ENCODE measurements at places on chromosomes 12 and 14. TPM values are rescaled to one million over a fixed set of nuclear protein-coding genes. Genes with fewer than 3 reads are reported as not detected.

DNA sequence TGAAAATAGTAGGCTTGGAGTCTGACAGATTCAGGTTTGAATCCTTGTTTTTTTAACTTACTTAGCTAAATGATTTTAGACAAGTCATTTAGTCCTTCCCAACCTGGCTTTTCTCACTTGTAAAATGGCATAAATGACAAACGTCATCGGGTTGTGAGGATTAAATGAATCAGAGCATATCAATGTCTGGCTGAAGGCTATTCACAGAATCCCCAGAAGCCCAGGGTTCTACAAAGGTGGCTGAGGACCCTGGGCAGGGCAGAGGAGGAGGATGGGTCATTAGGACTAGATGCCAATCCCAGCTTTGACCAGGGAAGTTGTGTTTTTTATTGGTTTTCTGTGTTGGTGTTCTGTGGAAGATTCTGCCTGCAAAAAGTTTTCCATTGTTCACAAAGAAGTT lies 7.6 kb upstream of the PTPRB start:
- no peaks in the 10 kb centered on the region for H3K27me3 ChIP-seq
- no peak overlapping the region for H3K4me3 ChIP-seq
- H3K36me3 ChIP-seq: no peaks in the 10 kb centered on the region
- DNase-seq: no peak
- H3K27ac ChIP-seq: no peak overlapping the region
- no peaks in the 10 kb centered on the region for H3K4me1 ChIP-seq

GRCh38 chr14:84225268-84225667 lies 1304.7 kb upstream of the FLRT2 start:
- no peaks in the 10 kb centered on the region for H3K4me1 ChIP-seq
- no peak overlapping the region for H3K27ac ChIP-seq
- peak; percentile 39 for DNase-seq

Gene SOAT2
- total RNA-seq: not detected

Gene PTCSC3
- total RNA-seq: 37.6 TPM

DNA sequence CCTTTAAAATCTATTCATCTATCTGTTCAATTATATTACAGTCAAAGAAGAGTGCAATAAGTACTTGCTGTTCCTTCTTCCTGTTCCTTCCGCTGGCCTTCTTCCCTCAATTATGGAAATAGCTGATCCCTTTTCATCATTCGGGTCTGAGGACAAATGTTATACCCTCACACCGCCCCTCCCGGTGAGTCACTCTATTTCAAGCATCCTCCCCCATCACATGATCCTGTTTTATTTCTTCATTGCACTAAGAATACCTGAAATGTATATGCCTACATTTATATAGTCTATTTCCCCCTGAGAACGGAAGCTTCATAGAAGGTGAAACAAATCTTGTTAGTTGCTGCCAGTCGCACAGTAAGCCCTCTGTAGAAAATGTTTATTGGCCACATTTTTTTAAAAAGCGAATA lies 2.5 kb downstream of the SLC38A1 start:
- no peak for DNase-seq
- no peaks in the 10 kb centered on the region for H3K36me3 ChIP-seq
- H3K4me3 ChIP-seq: no peak overlapping the region
- no peaks in the 10 kb centered on the region for H3K27me3 ChIP-seq

GRCh38 chr14:84003346-84003745 lies 1526.6 kb upstream of the FLRT2 start:
- DNase-seq: no peak
- H3K36me3 ChIP-seq: no peaks in the 10 kb centered on the region
- no peak overlapping the region for H3K4me3 ChIP-seq
- H3K4me1 ChIP-seq: peaks cover 5% of the 10 kb centered on the region
- no peak overlapping the region for H3K27ac ChIP-seq

Gene CDK2
- total RNA-seq: 13.9 TPM

Gene TTC9
- 6.9 TPM for total RNA-seq

DNA sequence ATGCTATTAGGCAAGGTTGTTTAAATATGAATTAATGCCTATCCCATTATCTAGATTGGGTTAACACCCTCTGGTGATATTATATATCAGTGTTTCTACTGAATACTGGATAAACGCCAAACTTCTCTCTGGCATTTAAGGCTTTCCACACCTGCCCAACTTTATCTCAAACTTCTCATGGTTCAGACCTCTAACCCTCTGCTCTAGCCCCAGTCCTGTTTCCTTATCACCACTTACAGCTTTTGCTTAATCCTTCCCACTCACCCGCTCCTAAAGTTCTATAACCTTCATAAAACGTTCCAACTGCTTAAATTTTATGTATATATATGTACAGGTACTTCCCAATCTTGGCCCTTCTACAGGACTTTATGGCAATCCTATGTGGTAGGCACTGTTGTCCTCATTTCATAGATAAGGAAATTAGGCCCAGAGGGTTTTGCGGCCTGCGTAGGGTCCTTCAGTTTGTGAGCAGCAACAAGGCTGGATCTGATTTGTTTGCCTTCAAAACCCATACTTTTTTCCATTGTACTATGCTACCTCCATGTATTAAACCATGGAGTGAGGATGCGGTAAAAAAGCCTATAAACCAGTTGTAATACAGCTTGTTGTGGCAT lies 1.2 kb downstream of the LPCAT3 start:
- H3K36me3 ChIP-seq: no peaks in the 10 kb centered on the region
- H3K27me3 ChIP-seq: no peaks in the 10 kb centered on the region
- no peak overlapping the region for H3K27ac ChIP-seq
- H3K4me1 ChIP-seq: peaks cover 16% of the 10 kb centered on the region
- peak overlapping the region; percentile 95 for H3K4me3 ChIP-seq

GRCh38 chr12:17148706-17149105 lies 542.7 kb upstream of the LMO3 start:
- H3K27ac ChIP-seq: no peak overlapping the region
- H3K4me1 ChIP-seq: no peaks in the 10 kb centered on the region
- DNase-seq: no peak
- H3K27me3 ChIP-seq: no peaks in the 10 kb centered on the region

Gene GPR137C
- 1.4 TPM for total RNA-seq

DNA sequence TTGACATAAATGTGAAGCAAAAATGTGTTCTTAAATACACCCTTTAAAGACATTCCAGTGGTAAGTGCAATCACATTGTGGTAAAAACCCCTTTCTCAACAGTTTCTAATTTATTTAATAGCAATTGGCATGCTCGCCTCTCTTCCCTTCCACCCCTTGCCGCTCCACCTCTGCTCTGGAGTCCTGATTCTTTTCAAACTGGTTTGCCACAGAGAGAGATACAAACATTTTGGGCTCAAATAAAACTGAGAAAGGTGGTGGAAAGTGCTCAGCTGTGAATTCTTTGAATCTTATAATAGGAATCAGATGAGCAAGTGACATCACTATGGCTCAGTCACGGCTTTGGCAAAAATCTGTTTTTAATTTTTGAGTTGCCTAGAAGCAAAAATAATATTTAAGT lies 993.9 kb downstream of the GALC start:
- no peaks in the 10 kb centered on the region for H3K36me3 ChIP-seq
- no peaks in the 10 kb centered on the region for H3K4me1 ChIP-seq
- H3K27ac ChIP-seq: no peak overlapping the region
- no peaks in the 10 kb centered on the region for H3K27me3 ChIP-seq

Gene FBXO34
- total RNA-seq: 60.0 TPM

DNA sequence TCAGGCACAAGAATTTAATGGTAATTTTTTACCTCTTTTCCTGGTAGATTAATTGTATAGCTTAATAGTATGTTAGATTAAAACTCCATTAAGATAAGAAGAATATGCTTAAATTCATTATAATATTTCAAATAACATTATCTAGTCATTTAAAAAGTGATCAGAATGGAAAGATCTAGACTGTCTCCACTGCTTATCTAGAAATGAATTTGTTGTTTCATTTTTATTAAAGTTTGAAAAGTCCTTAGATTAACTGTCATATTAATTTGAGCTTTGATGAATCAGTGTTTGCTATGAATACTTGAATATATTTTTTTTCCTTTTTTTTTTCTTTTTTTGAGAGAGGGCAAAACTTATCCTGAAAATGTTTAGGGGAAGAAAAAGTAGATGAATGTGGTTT lies 236.6 kb upstream of the NPAS3 start:
- H3K4me1 ChIP-seq: peaks cover 10% of the 10 kb centered on the region
- no peak overlapping the region for H3K4me3 ChIP-seq
- no peak for DNase-seq
- no peaks in the 10 kb centered on the region for H3K27me3 ChIP-seq

Gene PZP
- total RNA-seq: not detected

DNA sequence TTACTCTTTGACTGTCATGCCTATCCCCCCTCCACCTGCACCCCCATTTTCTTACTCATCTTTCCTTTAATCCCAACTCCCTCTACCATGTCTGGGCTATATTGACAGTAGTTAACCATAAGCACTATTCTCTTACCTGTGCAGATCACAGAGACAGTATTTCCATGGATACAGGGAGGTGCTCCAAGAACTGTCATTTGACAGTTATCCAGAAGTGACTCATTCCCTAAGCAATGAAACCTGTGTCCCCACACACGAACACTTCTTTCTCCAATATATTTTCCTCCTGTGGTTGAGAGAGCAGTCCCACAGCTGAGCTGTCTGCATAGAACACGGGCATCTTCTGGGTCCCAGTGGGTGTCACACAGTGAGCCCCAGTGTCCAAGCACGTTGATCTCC lies 68.8 kb downstream of the CD163L1 start:
- H3K36me3 ChIP-seq: no peaks in the 10 kb centered on the region
- no peaks in the 10 kb centered on the region for H3K27me3 ChIP-seq
- no peaks in the 10 kb centered on the region for H3K4me1 ChIP-seq
- H3K27ac ChIP-seq: no peak overlapping the region
- no peak overlapping the region for H3K4me3 ChIP-seq

- H3K27me3 ChIP-seq: no peaks in the 10 kb centered on the region
- no peaks in the 10 kb centered on the region for H3K36me3 ChIP-seq
- DNase-seq: no peak
- no peak overlapping the region for H3K4me3 ChIP-seq
- no peak overlapping the region for H3K27ac ChIP-seq
- H3K4me1 ChIP-seq: no peaks in the 10 kb centered on the region
Observed at GRCh38 chr12:28180786-28181185, 9.5 kb upstream of the CCDC91 start.

DNA sequence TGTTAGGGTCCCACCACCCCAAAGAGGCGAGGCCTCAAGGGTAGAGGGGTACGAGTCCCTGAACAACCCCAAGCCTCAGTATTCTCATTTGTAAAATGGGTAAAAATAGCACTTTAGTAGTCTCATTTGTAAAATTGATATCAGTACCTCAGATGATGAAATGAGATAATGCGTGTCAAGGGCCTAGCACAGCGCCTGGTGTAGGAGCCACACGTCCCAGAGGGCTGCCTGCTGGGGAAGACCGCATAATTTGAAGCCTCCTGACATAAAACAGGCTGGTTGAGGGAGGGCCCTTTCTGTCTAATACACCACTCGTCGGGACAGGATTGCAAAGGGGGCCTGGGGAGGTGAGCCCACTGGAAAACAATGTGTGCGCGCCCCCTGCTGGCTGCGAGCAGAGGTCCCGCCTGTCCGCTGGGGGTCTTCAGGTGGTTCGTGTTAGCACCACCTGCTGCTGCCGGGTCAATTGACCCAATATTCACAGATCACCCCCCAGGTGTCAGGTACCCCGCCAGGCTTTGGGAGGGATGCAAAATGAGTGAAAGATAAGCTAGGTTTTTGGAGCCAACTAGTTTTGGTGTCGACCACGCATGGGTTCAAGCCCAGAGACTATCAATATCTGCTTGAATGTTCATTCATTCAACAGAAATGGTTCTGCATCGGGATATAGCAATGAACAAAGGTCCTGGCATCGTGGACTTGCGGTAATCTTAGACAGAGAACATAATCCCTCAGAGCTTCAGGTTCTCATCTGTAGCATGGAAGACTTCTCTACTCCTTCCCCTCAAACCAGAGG lies 24.7 kb upstream of the IRF2BPL start:
- no peaks in the 10 kb centered on the region for H3K27me3 ChIP-seq
- peaks cover 18% of the 10 kb centered on the region for H3K4me1 ChIP-seq
- peak overlapping the region; percentile 3 for H3K27ac ChIP-seq
- H3K4me3 ChIP-seq: no peak overlapping the region

GRCh38 chr12:109445191-109445609 lies 31.9 kb downstream of the KCTD10 start:
- peaks cover 17% of the 10 kb centered on the region for H3K4me1 ChIP-seq
- DNase-seq: no peak
- peaks cover 17% of the 10 kb centered on the region for H3K36me3 ChIP-seq
- no peak overlapping the region for H3K4me3 ChIP-seq
- H3K27ac ChIP-seq: peak overlapping the region; percentile 90
